ENCODE measurements at places on chromosomes 2 and 18. TPM values are rescaled to one million over a fixed set of nuclear protein-coding genes. Genes with fewer than 3 reads are reported as not detected.

DNA sequence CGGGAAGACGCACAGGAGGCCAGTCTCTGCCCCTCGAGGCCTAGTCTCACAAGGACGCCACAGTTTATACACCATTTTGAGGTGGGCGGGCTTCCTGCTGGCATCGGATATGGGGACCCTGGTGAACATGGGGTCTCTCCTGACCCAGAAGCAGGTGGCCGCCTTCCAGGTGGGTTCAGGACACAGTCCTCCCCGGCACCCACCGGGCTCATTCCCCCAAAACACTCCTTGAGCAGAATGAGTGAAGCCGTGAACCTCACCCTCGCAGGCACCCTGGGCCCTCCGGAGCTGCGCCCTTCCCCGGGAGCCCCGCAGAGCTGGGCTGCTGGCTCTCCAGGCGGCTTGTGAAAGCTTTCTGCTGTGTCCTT, 6.5 kb downstream of the NFATC1 start:
- H3K4me3 ChIP-seq = no peak overlapping the region
- peaks cover 33% of the 10 kb centered on the region for H3K4me1 ChIP-seq
- no peaks in the 10 kb centered on the region for H3K27me3 ChIP-seq
- no peaks in the 10 kb centered on the region for H3K36me3 ChIP-seq
- DNase-seq = no peak
- no peak overlapping the region for H3K27ac ChIP-seq

Gene NEB
- 3.4 TPM for total RNA-seq

- H3K36me3 ChIP-seq = no peaks in the 10 kb centered on the region
- no peak overlapping the region for H3K4me3 ChIP-seq
- H3K27me3 ChIP-seq = no peaks in the 10 kb centered on the region
- no peak for DNase-seq
Measured at GRCh38 chr2:230023313-230023712, 45.4 kb downstream of the SLC16A14 start.

DNA sequence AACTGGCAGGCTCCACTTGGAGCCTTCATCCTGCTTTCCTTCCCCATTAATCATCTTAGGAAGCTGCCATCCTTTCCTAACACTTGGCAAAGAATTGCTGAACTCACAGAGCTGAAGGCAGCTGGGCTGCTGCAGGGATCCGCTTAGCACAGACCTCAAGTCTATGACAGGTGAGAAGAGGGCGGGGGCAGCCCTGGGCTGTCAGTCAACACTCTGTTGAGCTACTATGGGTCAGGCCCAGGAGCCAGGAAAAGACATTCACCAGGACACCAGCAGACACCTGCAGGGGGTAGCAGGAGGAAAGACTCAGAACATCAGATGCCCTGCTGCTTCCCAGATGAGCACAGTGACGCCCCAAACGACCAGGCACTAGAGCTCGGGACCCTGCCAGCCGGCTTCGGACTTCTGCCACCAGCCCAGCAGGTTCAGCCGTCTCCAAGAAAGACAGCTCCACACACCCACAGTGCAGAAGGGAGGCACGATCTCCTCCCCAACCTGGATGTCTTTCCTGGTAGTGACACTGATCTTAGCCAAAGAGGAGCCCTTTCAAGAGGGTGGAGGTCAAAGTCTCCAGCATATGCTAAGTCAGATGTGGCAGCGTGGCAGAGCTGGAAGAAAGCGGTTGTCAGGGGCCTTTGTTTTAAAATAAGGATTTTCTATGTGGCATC, 55.2 kb downstream of the SNORC start:
- DNase-seq = no peak
- H3K27me3 ChIP-seq = peaks cover 41% of the 10 kb centered on the region
- no peak overlapping the region for H3K27ac ChIP-seq
- H3K36me3 ChIP-seq = no peaks in the 10 kb centered on the region
- no peak overlapping the region for H3K4me3 ChIP-seq
- peaks cover 10% of the 10 kb centered on the region for H3K4me1 ChIP-seq

Gene IL1RL1
- 28.2 TPM for total RNA-seq

DNA sequence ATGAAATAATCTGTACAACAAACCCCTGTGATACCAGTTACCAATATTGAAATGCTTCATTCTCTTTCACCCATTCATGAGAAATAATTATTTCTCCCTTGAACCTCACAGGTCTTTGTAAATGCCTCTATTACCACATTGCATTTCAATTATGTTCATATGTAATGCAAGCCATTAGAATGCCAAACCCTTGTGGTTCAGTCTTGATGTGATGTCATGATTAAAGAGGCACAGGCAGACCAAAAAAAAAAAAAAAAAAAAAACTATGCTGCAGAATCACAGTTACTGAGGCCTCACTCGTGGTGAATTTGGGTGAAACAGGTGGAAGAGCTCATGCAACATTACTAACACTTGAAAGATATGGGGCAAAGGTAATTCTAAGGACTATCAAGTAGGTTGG, 9.4 kb upstream of the EPG5 start:
- no peak overlapping the region for H3K4me3 ChIP-seq
- no peaks in the 10 kb centered on the region for H3K4me1 ChIP-seq

DNA sequence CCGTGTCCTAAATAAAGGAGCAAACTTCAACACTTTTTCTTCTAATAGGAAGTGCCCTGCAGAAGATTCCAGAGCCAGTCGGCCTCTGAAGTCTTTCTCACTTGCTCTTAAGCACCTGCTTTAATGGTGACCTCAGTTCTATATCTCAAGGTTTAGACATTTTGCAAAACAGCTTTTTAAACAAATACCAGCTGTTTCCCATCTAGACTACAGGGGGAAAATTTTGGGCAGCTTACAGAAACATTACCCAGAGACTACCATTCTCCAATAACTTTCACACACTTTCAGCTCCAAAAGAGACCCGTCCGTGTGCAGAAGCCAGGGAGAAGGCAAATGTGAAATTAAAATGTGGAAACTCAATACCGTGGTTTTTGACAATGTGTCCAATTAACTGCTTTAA, 285.3 kb upstream of the CCDC68 start:
- peaks cover 51% of the 10 kb centered on the region for H3K4me1 ChIP-seq
- H3K27ac ChIP-seq = peak overlapping the region; percentile 66
- no peak overlapping the region for H3K4me3 ChIP-seq
- no peak for DNase-seq
- no peaks in the 10 kb centered on the region for H3K27me3 ChIP-seq

Gene ATRAID
- total RNA-seq = 124 TPM

DNA sequence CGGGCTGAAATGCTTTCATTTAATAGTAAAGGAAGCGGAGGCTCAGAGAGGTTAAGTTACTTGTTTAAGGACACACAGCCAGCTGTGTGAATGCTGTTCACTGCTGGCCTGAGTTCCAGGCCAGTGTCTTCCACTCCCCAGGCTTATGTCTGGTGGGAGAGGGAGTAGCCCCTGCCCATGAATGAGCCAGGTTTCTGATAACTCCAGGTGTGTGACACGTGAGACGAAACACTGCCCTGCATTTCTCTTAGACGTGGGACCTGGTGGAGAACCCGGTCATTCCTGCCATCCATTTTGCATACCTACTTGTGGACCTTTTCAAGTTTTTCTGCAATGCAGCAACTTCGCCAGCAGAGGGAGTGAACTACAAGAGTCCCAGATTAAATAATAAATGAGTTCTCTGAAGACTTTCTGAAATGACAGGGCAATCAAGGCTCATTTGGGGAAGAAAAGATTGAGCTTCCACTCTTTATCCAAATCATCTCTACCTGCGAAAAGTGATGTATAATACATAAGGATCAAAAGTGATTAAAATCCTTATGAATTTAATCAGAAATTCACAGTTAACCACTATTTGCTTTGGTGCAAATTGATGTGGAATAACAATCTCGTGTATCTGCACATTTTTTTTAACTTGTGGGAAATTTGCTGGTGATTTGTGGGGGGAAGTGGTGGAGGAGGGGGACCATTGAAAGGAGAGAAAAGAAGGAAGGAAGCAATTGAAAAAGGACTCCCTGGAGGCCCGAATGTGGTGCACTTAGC, 79.4 kb upstream of the ASB18 start:
- H3K4me1 ChIP-seq = no peaks in the 10 kb centered on the region
- H3K4me3 ChIP-seq = no peak overlapping the region
- DNase-seq = peak; percentile 38
- H3K36me3 ChIP-seq = no peaks in the 10 kb centered on the region
- H3K27ac ChIP-seq = no peak overlapping the region

Gene GLI2
- 2.4 TPM for total RNA-seq

- H3K27me3 ChIP-seq = no peaks in the 10 kb centered on the region
- peak; percentile 28 for DNase-seq
- no peaks in the 10 kb centered on the region for H3K36me3 ChIP-seq
- H3K4me1 ChIP-seq = no peaks in the 10 kb centered on the region
- H3K4me3 ChIP-seq = no peak overlapping the region
- H3K27ac ChIP-seq = no peak overlapping the region
Measured at GRCh38 chr18:53909668-53910067, 314.8 kb downstream of the MBD2 start.

DNA sequence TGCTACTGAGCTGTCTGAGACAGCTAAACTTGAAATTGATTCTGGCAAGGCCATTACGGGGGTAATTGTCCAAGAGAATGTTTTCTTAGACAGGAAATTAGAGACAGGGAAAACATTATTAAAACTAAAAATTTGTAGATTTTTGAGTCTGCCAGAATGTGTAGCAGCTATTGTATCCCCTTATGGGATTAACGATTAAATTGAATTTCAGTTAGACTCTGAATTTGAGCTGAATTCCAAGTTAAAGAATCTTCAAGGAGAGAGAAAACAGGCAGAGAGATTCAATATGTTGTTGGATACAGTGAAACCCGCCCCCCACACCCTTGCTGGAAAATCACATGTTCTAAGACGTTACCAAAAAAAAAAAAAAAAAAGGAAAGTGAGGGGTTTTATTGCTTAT, 32.7 kb upstream of the CCDC68 start:
- no peaks in the 10 kb centered on the region for H3K4me1 ChIP-seq
- H3K27ac ChIP-seq = no peak overlapping the region
- no peaks in the 10 kb centered on the region for H3K36me3 ChIP-seq
- peaks cover 5% of the 10 kb centered on the region for H3K27me3 ChIP-seq

Gene TLX2
- total RNA-seq = 0.46 TPM

- no peak overlapping the region for H3K4me3 ChIP-seq
- no peaks in the 10 kb centered on the region for H3K36me3 ChIP-seq
- no peak overlapping the region for H3K27ac ChIP-seq
- no peak for DNase-seq
- no peaks in the 10 kb centered on the region for H3K27me3 ChIP-seq
Measured at GRCh38 chr18:49666045-49666775, 104.4 kb downstream of the LIPG start.

Gene SLC5A7
- 0.96 TPM for total RNA-seq

Measured in adrenal gland (tissue), 19 donors.